ENCODE measurements at places on chromosomes 1 and 21.

DNA sequence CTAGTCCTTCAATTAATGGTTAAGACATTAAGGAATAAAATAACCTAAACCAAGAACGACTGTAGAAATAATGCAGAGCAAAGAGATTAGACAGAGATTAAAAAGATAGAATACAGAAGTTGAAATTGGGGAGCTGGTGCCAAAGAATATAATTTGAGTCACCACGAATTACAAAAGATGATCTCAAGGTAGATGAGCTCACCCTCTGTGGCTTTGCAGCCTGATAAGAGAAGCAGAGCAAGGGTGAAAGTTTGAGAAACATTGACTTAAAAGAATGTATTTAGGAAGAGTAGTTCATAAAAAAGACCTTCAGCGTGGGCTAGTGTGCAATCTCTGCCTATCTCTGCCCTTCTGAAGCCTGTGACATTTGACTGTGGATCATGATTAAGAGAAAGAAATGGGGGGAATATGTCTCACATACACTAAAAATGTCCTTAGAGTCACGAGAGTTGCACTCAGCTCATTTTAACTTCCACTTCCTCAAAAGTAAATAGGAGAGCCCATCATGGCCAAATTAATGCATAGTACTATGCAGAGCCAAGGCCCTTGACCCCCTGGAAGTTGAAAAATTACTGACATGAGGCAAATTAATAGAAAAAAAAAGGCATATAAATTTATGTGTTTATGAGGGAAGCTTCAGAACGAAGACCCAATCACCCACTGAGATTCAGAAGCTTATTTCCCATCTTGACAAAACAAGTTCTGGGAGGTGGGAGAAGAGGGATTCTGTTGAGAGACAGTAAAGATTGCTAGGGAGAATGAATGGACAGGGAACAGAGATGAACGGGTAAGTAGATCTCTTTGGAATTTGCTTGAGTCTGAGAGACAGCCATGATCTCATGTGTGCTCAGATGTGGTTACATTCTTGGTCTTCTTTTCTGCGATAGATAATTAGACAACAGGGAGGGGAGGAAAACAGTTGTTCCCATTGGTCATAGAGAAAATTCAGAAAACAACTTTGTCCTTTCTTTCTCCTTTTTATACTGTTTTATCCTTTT is 395.4 kb upstream of the LRRC7 start:
- DNase-seq = no peak

DNA sequence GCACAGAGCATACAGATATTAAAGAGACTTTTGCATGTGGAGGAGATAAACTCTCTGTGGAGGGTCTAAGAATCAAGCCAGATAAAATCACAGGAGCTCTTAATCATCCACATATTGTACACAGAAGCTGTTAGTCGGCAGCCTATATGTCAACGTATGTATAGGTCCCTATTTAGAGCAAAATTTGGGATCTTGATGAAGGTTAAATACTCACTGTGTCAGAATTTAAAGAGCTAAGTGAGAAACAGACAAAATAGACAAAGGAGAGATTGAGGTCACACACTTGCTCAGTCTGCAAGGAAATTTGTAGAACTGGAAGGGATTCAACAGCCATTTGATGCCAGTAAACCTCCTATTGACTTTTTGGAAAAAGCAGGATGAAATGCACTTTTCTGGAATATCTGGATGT is 4.1 kb upstream of the IRF2BP2 start:
- peak; percentile 85 for DNase-seq

- no peak for DNase-seq
These were observed 126.4 kb downstream of the NEK7 start for GRCh38 chr1:198283222-198283621.

GRCh38 chr1:236524895-236525184 is 1.1 kb downstream of the LGALS8 start:
- no peak for DNase-seq

GRCh38 chr1:216528816-216529215 is 105.6 kb upstream of the USH2A start:
- no peak for DNase-seq

DNA sequence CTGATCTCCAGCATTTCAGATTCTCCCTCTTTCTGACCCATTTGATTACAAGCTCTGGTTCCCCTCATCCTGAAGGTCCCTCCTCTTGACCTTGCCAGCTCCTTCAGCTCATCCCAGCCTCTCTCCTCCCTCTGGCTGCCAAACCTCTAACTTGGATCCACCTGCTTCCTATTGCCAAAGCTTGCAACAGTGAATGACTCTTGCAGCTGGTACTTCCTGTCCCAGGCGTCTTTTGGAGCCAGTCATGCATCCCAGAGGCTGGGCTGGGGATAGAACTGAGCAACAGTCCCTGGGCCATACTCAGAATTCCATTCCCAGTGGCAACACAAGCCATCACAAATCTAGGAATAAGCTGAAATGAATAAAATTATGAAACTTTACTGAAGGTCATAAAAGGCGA is 27.7 kb upstream of the SPOCD1 start:
- peak; percentile 34 for DNase-seq

Data from spinal cord (tissue), 10 donors.